ENCODE measurements at places on chromosomes 7 and 10.

- DNase-seq = no peak
Observed at GRCh38 chr10:88507826-88508453, 75.2 kb downstream of the RNLS start.

- no peak for DNase-seq
Observed at GRCh38 chr10:99280472-99280871, 44.8 kb upstream of the HPSE2 start.

GRCh38 chr10:43386981-43387677 is 15.7 kb downstream of the FXYD4 start:
- no peak for DNase-seq

GRCh38 chr10:33800986-33801385 is 466.5 kb upstream of the NRP1 start:
- no peak for DNase-seq

DNA sequence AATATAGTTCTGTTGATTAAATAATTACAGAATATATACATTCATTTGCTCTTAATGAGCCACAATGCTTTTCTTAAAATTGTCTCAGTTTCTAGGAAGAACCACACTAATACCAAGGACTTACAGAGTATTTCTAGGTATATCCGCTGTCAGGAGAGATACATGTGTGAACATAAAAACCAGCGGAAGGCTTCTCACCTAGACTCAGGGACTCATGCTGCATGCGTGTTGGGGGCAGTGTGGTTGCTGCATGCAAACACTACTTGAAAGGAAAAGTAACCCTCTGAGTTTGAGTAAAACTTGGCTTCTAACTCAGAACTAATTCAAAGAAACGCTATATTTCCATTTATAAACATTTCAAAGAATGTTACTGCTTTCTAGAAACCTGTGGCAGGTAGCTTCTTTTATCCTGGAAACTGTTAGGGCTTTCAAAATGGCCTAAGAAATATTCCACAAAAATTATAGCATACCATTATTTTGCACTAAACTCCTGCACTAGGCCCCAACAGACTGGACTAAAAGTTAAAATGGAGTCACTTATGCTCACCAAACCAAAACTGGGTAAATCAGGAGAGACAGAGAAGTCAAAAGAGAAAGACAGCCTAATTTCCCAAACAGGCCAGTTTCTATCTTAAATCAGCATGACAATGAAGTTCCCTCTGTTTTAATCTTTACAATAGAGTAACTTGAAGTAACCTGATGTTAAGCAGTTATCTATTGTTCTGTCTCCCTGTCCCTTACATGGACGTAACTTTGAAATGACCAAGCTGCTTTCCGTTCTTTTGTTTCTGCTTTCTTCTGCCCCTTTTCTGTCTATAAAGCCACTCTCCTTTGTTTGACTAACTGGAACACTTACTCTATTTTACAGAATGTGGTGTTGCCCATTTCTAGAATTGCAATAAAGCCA is 95.2 kb upstream of the FAM133B start:
- peak; percentile 92 for DNase-seq

DNA sequence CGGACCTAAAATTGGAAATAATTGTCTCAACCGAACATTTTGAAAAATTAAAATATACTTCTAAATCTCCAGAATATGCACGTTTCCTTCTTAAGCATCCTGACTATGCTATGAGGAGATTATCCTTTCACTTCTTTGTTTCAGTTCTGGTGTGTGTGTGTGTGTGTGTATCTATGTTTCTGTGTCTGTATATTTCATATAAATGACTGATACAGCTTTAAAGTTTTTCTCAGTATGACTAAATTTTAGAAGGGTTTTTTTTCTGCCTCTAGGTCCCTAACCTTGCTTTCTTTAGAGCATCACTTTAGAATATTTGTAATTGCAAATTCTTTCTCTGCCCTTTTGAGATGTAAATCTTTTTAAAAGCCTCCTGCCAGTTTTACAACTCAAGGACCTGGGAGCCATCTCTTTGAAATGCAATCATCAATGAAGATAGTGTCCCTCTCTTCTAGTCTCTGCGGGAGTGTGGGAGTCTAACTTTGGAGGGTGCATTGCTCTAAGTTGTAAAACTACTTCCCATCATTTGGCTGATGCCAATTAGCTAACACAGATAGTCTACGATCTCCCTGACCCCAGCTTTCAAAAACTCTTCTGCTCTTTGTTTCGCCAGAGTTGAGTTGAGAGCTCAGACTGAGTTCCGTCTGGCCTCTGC is 782.0 kb upstream of the ZWINT start:
- no peak for DNase-seq

GRCh38 chr10:122140941-122141623 is 130.0 kb upstream of the BTBD16 start:
- DNase-seq = no peak

GRCh38 chr10:124935946-124936345 is 6.0 kb upstream of the ZRANB1 start:
- no peak for DNase-seq

DNA sequence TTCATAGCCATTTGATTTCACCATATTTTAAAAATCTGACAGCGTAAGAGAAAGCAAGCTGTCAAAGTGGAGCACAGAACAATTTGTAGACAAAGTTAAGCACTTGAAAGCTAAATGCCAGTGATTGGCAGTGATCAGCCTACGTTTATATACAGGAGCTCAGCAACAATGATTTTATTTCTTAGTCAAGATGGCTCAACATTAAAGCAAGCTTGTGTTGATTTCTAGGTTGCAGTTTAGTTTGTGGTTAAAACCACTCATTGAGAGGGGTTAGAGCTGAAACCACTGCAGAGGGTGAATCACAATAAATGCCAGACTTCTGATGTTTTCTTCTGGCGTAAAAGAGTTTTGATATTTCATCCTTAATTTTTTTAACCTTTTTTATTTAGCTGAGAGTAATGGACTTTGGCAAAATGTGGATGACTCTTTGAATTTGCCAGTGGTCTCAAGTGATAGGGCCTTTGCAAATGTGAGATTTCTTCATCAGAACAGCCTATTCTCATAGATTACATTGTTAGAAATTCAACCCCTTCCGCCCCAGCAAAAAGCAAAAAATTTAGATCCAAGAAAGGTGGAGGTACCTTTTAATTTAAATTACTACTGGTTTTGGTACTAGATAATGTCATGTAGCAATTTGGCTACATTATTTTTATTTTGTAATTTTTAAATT is 73.8 kb downstream of the SHOC2 start:
- DNase-seq = peak; percentile 79

GRCh38 chr7:128778946-128779345 is 3.4 kb upstream of the OPN1SW start:
- DNase-seq = no peak

DNA sequence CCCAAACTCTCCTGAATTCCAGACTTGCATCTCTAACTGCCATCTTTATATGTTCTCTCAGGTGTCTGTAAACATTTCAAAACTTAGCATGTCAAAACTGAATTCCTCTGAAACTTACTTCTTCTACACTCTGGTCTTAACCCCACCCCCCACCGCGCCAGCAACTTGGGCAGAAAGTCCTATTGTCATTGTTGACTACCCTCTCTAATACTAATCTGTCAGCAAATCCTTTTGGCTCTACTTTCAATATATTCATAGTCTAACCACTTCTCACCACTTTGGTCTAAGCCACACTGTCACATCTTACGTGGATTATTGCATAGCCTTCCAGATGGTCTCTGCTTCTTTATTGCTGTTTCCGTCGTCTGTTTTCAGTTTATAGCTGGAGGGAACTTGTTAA is 86.6 kb downstream of the AHCYL2 start:
- DNase-seq = no peak

GRCh38 chr10:26483554-26483953 is 45.4 kb downstream of the APBB1IP start:
- DNase-seq = peak; percentile 38

GRCh38 chr7:108650467-108650866 is 80.8 kb downstream of the DNAJB9 start:
- no peak for DNase-seq

DNA sequence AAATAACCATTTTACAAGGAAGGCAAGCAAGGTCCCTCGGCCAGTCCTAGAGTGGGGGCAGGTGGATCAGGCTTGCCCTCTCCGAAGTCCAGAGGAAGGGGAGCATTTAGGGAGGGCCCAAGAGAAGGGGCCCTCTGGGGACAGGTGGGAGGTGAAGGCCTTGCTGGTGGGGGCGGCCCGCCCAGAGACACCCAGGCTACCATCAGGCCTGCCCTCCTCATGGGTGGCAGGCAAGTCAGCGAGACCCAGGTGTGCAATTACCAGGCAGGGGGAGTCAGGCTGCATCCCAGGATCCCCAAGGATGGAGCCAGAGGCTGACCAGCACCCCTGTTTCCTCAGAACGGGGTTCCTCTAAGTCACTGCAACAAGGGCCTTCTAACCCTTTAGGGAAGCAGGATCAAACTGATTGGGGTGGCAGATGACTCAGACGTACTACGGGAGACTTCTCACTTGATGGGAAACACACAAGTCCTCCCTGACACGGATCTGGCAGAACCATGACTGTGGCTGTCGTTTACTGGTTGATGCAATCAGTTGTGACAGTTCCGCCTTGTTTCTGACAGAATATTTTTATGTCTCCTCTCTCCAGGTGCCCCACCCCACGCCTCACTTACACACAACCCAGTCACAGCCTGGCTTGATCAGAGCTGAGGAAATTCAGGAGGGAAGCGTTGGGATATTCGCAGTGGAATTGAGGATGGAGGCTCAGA is 8.2 kb downstream of the LOXL4 start:
- DNase-seq = no peak

DNA sequence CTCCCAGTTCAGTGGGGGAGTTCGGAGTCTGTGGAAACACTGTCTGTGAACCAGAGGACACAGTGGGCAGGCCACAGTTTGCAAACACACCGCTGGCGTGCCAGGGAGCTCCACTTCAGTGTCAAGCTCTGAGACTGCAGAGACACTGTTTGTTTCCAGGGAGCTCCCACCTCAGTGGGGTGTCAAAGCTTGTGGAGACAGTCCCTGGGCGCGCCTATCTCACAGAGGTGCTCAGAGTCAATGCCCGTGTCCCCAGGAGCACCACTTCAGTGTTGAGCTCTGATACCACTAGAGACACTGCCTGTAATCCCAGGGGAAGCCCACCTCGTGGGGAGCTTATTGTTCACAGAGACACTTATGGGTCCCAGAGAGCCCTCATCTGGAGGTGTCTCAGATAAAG is 4.3 kb downstream of the MYO1G start:
- no peak for DNase-seq

DNA sequence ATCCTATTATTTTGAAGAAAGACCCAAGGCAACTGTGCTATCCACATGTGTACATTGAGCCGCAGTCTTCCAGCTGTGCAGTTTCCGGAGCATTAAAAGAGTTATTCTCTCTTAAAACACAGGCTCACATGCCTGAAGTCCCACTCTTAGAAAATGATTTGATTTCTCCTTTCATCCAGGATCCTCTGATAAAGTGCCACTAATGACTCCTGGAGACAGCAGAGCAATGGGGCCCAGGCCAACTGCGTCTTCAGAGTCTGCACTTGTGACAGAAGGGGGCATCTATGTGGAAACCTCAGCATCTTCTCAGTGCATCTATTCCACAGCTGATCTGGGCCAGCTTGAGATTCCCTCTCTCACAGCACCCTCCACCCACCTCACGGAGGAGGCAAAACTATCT is 482.1 kb upstream of the AKR1E2 start:
- DNase-seq = no peak

- no peak for DNase-seq
Observed at GRCh38 chr7:44757311-44757710, 8.7 kb downstream of the ZMIZ2 start.

DNA sequence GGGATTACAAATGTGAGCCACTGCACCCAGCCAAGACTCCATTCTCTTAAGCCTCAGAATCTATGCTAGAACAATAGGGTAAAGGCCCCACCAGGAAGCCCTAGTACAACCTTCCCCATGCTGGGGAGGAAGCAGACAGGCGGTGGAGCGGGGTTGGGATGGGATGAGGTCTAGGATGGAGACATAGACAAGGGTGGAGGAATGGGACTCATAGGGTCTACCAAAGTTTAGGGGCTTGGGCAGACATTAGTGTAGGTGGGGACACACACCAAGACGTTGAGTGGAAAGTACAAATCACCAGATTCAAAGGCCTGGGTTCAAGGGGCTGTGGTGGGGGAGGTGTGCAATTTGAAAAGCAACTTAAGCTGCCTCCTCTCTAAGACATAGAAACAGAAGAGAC is 19.3 kb downstream of the PRSS2 start:
- DNase-seq = peak; percentile 2

DNA sequence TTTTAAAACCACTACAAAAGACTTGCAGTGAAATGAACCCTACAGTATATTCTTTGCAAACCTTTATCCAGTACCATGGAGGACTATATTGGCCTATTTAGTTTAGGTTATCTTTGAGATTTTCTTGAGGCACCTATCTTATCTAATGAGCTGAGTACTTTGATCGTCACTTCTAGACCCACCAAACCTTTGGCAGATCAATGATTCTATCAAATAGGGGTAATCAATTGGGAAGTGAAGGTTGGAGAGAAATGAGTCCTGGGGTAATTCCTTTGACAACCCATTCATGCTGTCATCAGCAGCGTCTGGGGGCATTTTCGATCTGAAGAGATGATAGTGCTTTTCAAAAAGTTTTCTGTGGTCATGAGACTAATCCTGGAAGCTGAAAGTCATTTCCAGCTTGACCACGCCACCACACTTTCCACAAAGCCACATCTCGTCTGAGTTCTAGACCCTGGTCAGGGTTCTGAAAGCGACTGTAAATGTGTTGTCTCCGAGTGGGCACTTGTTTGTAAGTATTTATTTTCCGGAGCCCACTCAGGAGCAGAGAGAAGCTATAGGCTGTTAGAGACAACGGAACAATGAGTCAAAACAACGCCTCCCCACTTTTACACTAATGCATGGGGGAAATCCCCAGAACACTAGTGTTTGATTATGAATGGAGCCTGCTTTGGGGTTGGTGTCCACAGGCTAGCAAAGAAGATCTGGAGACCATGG is 4.8 kb downstream of the EGR2 start:
- peak; percentile 90 for DNase-seq

DNA sequence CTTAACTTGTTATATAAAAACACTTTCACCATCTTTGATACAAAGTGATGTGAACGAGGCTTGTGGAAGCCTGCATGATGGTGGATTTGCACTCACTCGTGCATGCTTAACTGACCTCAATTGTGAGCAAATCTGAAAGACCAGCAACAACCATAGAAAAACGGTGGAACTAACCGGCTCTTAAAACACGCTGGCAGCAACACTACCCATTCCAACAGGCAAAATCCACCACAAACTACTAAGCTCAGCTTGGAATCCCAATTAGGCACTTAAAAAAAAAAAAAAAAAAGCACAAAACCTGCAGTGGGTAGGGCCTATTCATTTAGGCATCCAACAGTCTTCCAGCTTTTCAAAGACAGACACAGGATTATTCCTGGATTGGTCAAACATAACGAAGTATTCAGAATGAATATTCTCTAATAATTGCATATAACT is 1.8 kb downstream of the GDI2 start:
- peak; percentile 53 for DNase-seq

DNA sequence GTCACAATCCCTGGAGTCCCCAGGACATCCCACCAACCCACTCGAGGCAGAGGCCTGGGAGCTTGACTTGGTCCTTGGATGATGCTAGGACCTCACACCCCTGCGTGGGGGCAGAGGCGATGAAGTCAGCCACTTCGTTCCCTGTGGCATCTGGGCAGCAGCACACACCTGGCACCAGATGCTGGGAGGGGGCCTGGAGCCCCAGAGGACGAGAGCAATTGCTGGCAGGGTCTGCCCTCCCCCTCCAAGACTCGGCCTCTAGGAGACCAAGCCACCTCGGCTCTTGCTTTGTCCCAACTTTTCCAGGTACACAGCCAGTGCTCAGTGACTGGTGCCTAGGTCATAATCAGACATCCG is 39.1 kb downstream of the DPYSL4 start:
- DNase-seq = no peak

- no peak for DNase-seq
Observed at GRCh38 chr7:84159435-84159834, 35.2 kb downstream of the SEMA3A start.
